Activated CD8-positive, alpha-beta memory T cell treated with anti-CD3 and anti-CD28 coated beads for 1 hour (primary cell): ENCODE measurements at places on chromosomes 12 and 14.

GRCh38 chr12:114628199-114628598 is 55.8 kb downstream of the TBX3 start:
- no peak for DNase-seq

GRCh38 chr14:34222122-34222521 is 239.9 kb downstream of the SPTSSA start:
- DNase-seq: no peak

GRCh38 chr12:56221232-56221756 is 428 bp downstream of the RNF41 start:
- no peak for DNase-seq

DNA sequence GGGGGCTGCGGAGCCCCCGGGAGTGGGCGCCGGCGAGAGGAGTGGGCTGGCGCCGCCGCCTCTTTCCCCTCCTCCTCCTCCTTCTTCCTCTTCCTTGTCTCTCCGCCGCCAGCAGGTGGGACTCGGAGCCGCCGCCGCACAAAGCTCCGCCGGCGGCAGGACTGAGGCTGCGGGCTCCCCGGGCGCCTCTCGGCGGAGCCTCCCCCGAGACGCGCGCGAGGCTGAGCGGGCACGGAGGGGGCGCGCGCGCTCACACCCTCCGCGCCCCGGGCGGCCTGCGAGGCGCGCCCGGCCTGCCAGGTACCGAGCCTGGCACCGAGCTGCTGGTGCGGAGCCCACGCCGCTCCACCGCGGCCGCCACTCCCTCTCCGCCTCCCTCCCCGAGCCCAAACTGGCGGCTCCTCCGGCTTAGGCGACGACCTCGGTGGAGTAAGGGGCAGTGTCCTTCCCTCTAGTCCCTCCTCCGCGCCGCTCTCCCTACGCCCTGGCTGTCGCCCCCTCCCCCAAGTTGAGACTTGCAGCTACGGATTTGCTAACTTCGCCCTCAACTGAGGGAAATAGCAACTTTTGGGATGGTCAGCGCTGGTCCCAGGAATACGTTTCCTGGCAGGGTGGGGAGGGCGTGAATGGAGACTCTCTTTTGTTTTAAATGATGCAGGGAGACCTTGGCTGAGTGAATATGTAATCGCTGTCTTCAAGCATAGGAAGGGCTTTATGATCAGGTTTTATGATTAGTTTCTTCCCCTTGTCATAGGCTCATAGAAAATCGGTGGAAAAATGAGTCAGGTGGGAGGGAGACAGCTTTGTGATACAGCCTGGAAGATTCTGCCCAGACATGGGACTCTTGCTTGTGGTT is 199.5 kb upstream of the CAND1 start:
- DNase-seq: no peak

- DNase-seq: no peak
Observed at GRCh38 chr14:80523518-80524117, 312.3 kb upstream of the DIO2 start.

- DNase-seq: no peak
Observed at GRCh38 chr12:21823581-21823980, 49.1 kb upstream of the KCNJ8 start.

DNA sequence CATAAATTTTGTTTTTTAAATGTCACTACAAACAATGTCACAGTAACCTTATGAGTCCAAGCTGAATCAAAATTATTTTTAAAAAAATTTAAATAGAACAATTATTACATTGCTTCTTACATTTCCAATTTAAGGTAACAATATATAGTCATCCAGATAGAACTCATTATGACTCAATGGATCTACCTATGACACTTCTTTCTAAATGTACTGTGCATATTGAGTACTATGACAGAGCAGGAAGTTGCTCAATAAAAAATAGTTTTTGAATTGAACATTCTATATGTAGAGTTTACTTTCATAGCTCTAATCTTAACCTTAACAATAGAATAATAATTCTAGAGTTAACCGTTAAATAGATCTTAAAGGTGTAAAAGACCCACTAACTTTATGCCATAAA is 44.4 kb upstream of the ALG10 start:
- DNase-seq: no peak

DNA sequence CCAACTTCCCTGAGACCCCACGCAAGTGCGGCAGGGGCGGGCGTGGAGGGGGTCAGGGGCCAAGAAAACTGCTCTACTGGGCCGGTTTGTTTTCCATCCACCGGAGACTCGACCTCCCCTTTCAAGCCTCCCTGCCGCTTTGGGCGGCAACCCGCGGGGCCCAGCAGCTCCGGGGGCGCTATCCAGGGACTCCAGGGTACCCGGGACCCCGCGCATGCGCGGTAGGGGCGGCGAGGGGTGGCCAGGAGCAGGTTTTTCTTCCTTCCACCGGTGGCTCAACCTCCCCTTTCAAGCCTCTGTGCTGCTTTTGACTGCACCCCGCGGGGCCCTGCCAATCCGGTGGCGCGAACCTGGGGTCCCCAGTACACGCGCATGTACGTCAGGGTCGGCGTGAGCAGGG is 323.5 kb downstream of the ALG10 start:
- no peak for DNase-seq

DNA sequence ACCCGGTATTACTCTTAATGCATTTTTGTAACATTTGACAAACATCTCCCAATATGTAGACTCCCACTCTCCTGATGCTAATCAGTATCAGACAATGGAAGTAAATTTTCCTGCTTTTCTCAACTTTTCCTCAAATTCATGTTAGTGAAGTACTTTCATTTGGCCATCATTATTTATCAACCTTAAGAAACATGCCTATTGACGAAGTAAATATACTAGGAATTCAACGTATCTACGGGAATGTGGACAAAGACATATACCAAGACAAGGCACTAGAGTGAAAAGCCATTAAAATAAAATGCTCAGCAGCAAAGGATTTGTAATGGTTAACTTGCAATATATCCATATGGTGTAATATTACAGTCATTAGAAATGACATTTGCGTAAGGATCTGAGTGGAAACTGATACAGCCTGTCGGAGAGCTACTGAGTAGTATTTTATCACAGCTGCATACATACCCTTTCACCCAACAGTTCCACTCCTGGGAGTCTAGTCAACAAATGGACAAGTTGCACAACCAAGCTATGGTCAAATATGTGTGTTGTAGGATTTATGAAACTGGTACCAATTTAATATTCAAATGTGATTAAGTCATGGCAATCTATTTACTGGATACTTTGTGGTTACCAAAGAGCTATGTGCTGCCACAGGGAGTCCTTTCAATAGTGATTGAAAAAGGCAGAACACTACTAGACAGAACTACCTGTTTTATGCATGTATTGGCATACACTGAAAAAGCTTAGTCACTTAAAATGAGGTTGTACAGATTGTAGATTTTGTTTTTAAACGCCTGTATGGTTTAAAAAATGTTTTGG is 26.5 kb downstream of the NUDT4 start:
- no peak for DNase-seq

DNA sequence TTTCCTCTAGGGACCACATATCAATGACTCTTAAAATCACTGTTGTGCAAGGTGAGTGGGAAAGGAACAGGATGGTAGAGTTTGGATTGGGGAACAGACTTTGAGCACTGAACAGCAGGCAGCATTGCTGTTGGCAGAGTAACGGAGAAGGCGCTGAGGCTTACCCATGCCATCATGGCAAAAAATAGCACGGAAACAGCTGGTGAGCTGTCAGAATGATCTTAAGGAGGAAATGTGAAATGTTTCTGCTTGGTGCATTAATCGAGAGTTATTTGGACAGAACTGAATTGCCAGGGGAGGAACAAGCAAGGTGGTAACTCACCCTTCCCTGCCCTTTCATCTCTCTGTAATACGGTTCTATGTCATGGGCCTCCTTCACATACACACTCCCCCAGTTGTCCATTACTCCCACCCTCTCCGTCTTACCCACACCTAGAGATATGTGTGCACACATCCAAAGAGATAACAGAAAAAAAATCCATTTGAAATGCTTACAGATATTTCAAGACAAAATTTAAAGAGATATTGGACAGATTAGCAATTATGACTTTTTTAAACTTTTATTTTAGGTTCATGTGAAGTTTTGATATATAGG is 572.5 kb downstream of the DIO2 start:
- DNase-seq: no peak

GRCh38 chr12:57098546-57098945 is 9.6 kb downstream of the NAB2 start:
- DNase-seq: no peak

DNA sequence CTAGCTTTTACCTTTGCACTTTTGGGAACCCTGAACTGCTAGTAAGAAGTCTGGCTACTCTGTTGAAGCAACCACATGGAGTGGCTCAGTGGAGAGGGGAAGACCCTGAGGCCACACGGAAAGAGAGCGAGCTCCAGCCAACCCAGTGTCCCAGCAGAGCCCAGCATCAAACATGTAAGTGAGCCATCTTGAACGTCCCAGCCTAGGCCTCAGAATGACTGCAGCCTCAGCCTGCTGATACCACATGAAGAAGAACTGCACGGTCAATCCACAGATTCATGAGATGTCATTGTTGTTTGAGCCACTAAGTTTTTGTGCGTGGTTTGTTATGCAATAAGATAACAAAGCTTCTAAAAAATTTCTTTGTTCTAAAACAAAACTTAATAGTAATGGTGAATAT is 40.2 kb downstream of the TFCP2 start:
- no peak for DNase-seq

DNA sequence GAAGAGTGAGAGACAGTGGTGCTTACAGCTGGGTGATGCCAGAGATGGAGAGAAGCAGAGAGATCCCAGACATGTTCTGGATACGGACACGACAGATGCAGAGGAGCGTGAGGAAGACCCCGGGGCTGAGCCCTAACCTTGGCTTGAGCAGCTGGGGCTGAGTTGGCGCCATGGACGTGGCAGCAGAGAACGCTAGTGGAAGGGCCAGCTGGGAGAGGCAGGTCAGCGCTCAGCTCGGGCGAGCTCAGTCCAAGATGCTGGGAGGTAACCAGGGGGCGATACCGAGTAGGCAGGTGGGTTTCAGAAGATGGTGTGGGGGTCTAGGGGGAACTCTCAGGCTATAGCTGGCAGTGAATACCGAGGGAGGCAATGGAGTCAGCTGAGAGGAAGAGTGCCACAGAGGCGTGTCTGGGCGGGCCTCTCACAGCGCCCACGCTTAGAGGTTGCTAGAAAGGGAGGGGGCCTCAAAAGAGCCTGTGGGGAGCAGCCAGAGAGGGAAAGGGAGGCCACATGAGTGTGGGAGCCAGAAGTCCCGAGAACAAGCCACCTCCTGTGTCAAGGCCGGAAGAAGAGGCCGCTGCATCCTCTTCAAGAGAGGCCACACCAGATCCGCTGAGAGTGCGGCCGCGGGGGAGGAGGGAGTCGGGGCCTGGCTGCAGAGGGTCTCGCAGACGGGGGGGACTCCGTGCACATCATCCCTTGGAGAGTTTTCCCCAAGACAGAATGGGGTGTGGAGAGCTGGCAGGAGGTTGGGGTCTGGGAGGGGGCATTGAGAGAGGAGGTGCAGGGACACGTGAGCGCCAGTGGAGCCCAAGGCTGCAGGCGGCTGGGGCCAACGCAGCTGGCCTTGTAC is 57.0 kb upstream of the DIO3 start:
- no peak for DNase-seq

DNA sequence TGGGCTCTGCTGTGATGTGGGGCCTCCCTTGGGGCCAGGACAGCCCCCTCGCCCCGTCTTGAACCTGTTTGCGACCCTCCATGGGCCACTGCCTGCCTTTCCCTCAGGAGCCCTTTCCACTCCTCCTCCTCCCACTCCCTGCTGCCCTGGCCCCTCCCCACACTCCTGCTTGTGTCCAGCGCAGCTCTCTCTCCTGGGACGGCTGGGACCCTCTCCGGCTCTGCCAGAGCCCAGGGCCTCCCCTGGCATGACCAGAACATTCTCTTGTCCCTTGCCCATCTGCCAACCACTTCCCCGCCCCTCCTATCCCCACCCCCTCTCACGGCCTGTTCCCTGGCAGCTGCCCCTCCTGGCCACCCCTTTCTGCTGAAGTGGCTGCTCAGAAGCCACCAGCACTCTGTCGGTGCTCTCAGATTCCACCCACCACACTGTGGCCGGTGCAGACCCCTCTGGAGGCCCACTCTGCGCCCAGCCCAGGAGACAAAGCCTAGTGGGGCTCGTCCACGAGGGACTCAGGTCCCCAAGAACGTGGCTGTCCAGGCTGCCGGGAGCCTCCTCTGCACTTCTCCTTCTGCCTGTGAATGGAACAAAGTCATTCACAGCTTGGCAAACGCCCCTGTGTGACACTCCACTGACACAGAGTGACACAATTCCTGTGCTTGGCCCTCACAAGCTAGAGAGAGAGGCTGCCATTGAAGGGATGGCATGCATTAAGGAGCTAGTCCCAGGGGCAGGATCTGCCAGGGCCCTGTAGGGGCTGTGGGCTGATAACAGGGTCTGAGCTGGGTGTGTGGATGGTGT is 1.4 kb downstream of the ASPG start:
- no peak for DNase-seq

DNA sequence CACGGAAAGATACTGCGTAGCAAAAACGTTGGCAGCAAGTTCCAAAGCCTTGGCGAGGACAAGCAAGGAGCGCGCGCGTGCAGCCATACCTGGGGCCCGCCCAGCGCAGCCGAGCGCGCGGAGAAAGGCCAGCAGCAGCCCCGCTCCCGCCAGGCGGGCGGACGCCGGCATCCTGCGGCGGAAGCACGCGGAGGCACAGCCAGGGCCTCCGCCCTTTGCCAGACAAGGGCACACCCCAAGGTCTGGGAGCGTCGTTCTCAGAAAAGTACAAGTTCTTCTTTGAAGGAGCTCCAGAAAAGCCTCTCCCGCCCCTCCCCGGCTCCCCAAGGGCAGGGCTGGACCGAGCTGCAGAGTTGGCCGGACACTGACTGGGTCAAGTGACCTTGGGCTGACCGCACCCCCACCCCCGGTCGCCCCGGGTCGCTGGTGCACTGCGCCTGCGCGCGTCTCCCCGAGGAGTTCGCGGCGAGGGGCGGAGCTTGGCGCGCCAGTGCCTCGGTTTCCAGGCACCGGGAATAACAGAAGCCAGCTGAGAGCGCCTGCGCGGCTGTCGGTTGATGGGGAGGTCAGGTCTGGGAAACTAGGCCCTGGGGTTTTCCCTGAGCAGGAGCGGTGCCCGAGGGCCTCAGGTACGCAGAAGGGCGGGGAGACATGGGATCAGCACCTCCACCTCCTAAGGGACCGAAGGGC is at the start of gene ZC2HC1C:
ZC2HC1C (plus strand) TSS at position 521 of the 690 bp plus-strand sequence. CDS start 933 bp downstream, outside the sequence.
- DNase-seq: no peak

- no peak for DNase-seq
Observed at GRCh38 chr12:99002731-99003130, 357.6 kb downstream of the APAF1 start.

- no peak for DNase-seq
Observed at GRCh38 chr12:108594-108993, 42.0 kb downstream of the IQSEC3 start.

DNA sequence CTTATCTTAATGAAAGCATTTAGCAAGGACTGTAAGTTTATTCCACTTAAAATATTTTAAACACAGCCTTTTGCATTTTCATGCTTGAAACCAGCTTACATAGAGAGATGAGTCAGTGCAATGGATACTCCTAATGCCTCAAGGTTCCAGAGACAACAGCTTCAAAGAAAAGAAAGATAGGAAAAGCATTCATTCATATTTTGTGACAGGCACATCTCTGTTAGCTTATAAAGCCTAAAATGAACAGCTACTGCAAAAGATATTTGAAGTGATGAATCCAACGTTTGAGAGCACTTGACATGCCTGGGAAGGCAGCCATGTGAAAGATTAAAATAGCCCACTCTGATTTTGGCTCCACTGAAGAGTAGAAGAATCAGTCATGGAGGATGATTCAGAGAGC is 814.5 kb downstream of the RPS29 start:
- no peak for DNase-seq
